Activated naive CD4-positive, alpha-beta T cell treated with anti-CD3 and anti-CD28 coated beads, Interleukin-2, amount 50 U/mL, for 16 hours (primary cell): ENCODE measurements at places on chromosomes 6 and 20.
A peak's percentile ranks its signal among the peaks of the same experiment; 100 is the strongest.

- DNase-seq, result no peak
Observed at GRCh38 chr6:97427648-97428047, 144.6 kb upstream of the MMS22L start.

- no peak for DNase-seq
Observed at GRCh38 chr6:108838101-108838717, 10.0 kb upstream of the ARMC2 start.

GRCh38 chr6:97032955-97033354 is 108.4 kb downstream of the KLHL32 start:
- no peak for DNase-seq

DNA sequence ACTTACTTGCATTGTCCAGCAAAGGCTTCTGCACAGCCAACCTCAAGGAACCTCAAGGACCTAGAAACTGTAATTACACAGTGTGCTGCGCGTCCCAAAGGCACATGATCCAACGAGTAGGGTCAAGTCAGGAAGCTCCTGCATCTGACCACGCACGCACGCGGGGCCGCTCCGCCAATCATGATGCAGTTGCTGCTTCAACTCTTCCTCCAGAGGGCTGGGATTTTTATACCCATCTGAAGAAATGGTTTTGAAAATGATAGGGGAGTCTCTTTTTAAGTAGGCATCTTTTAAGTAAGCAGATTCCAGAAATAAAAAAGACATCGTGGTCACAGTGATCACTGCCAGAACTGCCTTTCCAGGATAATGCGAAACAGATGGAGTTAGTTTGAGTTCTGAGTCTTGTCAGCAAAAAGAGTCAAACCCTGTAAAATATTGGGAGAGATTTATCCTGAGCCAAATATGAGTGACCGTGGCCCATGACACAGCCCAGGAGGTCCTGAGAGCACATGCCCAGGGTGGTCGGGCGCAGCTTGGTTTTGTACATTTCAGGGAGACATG is 34.0 kb downstream of the KIF25 start:
- no peak for DNase-seq

- no peak for DNase-seq
Observed at GRCh38 chr6:168826726-168827585, 386.0 kb downstream of the SMOC2 start.

DNA sequence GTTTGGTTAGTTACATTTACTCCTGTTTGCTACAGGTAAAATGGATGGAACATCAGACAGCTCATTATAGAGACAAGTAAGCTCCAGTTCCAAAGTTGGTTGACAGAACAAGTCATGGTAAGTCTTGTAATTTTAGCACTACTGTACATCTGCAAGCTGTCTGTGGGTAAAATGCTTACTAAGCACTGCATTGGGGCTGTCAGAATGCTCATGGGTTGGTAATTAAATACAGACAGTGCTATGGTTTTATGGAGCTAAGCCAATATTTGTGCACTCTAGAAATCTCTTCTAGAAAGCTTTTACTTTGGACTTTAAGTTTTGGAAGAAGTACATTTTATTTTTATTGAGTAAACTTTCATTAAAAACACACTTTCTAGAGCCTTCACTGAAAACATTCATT is 419.2 kb upstream of the MMS22L start:
- DNase-seq, result no peak

DNA sequence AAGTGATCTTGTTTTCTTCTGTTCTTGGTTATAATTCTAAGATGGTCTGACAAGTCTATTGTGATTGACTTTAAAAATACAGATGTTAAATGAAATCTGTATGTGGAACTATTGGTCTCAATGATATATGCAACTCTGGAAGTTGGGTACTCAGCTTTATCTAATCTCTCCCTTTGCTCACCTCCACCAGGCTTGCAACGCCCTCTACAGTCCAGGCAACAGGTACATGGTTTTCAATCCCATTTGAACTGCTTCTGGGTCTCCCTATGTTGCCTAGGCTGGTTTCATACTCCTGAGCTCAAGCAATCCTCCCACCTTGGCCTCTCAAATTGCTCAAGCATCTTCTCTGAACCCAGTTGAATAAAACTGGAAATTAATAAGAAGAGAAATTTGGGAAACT is 25.6 kb upstream of the HLA-DQB1 start:
- DNase-seq, result peak; percentile 51

GRCh38 chr20:57708694-57709673 is 831 bp downstream of the PMEPA1 start:
- peak; percentile 26 for DNase-seq

DNA sequence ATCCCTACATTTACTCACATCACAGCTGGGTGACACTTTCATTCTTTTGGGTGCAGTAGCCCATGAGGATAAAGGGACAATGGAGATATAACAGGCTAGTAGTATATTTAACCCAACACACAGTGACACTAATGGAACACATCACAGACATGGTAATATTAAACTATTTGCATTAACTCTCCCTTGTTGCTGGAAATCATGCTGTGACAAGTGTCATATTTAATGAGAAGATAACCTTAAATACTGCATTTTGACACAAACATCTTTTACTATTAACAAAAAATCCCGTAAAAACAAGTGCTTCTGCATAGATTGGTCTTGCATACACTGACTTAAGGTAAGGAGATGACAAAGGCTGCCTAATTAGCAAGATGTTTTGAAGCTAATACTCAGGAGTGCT is 45.5 kb downstream of the CNR1 start:
- DNase-seq, result no peak

GRCh38 chr6:105034470-105034869 is 77.6 kb downstream of the LIN28B start:
- no peak for DNase-seq

DNA sequence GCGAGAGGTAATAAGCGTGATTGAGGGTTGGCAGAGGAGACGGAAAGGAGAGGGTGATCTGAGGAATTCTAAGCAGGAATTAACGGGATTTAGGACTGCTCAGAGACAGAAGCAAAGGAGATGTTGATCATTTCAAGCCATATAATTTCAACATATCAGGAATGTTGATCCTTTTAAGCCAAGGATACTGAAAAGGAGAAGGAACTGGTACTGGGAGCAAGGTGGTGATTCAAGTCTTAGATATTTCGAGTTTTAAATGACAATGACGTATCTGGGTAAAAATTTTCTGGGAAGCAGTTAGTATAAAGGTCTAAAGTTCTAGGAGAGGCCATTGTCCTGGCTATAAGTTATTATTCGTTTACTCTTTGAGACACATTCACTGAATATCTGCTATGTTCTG is 91.3 kb upstream of the OGFRL1 start:
- no peak for DNase-seq

DNA sequence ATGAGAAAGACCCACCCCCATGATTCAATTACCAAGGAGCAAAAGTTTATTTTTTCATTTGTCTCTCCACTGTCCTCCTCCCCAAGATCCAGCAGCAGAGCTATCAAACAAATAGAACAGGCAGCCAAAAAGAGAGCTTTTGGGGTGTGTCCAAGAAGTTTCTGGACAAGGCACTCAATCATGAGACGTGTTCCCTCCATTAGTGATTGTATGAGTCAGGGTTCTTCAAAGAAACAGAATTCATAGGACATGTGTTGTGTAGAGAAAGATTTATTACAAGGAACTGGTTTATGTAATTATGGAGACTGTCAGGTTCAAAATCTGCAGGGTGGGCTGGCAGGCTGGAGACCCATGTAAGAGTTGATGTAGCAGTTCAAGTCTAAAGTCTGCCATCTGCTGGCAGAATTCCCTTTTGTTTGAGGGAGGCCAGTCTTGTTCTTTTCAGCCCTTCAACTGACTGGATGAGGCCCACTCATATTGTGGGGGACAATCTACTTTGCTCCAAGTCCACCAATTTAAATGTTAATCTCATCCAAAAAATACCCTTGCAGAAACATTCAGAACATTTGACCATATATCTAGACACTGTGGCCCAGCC is 248.1 kb upstream of the OPRM1 start:
- no peak for DNase-seq

GRCh38 chr6:26017632-26017966 is 55.0 kb downstream of the TRIM38 start:
- peak; percentile 84 for DNase-seq

DNA sequence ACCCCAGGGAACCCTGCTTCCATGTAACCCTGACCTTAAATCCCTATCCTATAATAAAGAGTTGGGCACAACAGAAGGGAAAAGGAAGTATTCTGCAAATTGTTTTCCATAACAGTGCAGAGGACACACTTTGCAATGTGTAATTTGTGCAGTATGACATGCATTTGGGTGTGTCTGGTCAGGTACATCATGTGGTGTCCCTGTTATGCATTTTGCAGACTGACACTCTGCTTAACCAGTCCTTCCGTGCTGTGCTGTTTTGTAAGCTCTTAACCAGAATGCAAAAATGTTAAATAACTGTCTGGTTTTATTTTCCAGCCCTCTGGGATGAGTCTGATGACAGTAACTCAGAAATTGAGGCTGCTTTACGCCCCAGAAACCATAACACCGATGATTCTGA is 57.0 kb upstream of the XRN2 start:
- no peak for DNase-seq

- no peak for DNase-seq
Observed at GRCh38 chr20:61238813-61239212, 13.2 kb upstream of the CDH4 start.

DNA sequence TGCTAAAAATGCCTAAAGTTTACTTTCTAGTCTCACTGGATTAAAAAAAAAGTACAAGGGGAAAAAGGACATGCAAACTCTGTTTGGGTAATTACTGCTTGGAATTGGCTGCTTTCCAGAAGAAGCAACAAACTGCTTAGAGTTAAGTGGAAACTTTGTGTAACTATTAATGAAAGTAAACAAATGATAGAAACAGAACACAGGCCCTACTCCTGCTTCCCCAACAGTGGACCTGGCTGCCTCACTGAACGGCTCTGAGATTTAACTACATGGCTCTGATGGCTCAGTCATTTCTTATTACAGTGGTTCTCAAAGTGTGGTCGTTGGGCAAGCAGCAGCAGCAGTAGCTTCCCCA is 108.5 kb downstream of the MAN1A1 start:
- no peak for DNase-seq

GRCh38 chr6:5553767-5554166 is 292.5 kb downstream of the FARS2 start:
- DNase-seq, result no peak

- no peak for DNase-seq
Observed at GRCh38 chr20:57320358-57320757, 9.2 kb upstream of the SPO11 start.

GRCh38 chr6:113995634-113996033 is 24.7 kb upstream of the HDAC2 start:
- DNase-seq, result no peak

DNA sequence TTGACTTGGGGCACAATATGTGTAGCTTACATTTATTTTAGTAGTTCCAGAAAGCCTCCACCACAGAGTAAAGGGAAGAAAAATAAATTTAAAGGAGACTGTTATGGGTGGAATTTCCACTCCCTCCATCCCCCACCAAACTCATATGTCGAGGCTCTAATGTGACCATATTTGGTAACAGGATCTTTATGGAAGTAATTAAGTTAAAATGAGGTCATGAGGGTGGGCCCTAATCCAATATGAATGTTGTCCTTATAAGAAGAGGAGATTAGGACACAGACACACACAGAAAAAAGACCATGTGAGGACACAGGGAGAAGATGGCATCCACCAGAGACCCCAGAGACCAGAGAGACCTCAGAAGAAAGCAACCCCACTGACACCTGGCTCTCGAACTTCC is 189.7 kb downstream of the EDN1 start:
- DNase-seq, result no peak

DNA sequence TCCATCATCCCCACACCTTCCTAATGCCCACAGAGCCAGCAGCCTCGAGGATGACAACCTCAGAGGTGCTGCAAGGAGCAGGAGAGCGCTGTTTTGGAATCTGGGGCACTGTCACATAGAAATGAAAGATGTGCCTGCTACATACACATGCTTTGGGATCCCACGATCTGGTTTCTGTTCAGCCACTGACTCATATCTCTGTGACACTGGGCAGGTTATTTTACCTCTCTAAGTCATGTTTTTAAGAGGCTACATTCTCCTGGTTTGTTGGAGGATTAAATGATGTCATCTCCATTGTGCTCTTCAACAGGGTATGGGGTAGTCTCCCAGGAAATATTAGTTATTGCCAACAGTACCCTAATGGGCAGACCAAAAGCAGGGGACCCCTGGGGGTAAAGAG is 32.6 kb upstream of the TAB2 start:
- no peak for DNase-seq

- no peak for DNase-seq
Observed at GRCh38 chr6:1893470-1894130, 283.9 kb downstream of the FOXC1 start.

- no peak for DNase-seq
Observed at GRCh38 chr6:29964518-29964886, 22.2 kb downstream of the HLA-A start.

DNA sequence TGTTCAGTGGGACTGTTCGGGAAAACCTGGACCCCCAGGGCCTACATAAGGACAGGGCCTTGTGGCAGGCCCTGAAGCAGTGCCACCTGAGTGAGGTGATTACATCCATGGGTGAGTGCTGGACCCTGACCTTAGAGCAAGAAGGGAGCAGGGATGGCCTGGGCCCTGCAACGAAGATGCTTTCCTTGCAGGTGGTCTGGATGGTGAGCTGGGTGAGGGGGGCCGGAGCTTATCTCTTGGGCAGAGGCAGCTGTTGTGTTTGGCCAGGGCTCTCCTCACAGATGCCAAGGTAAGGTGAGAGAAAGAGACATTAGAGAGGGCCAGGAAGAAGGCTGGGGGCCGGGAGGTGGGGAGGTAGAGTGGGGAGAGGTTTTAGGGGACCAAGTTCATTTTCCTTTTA is 6.4 kb downstream of the DLK2 start:
- DNase-seq, result no peak

GRCh38 chr6:109893606-109894005 is 84.5 kb upstream of the GPR6 start:
- DNase-seq, result no peak

DNA sequence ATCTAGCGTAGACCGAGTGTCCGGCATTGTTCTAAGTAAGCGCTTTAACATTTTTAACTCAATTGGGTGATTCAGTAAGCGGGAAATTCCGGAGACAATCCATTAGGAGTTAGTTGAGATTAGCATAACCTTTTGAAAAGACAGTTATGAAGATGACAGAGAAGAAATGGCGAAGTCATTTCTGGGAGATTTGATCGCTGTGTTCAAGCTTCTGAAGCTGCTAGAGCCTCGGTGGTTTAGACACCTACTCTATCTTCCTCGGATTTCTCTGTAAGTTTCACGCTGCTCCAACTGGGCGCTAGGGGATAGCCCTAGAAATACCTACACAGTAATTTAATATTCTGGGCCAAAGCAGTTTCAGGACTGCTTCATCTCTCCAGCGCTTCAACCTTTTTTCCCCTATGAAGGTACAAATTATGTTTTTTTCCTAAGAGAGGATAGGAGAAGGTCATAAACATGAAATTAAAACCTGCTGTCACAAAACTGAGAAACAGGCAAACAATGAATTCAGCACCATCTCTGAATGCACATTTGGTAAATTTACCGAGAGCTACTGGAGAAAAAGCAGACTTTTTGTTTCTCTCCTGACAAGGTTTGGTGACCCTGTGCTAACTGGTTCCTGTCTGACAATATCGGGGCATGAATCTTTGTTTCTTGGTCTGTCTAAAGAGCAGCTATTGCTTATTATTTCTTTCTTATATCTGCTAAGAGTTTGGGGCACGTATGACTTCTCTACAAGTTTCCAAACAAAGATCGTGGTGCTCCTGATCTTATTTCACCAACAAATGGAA is 22.4 kb downstream of the ZNF311 start:
- DNase-seq, result no peak

GRCh38 chr20:57450419-57450818 is 59.2 kb downstream of the RBM38 start:
- DNase-seq, result no peak
